ENCODE measurements at places on chromosomes 5 and 9. TPM values are rescaled to one million over a fixed set of nuclear protein-coding genes. Genes with fewer than 3 reads are reported as not detected.
A peak's percentile ranks its signal among the peaks of the same experiment; 100 is the strongest.

DNA sequence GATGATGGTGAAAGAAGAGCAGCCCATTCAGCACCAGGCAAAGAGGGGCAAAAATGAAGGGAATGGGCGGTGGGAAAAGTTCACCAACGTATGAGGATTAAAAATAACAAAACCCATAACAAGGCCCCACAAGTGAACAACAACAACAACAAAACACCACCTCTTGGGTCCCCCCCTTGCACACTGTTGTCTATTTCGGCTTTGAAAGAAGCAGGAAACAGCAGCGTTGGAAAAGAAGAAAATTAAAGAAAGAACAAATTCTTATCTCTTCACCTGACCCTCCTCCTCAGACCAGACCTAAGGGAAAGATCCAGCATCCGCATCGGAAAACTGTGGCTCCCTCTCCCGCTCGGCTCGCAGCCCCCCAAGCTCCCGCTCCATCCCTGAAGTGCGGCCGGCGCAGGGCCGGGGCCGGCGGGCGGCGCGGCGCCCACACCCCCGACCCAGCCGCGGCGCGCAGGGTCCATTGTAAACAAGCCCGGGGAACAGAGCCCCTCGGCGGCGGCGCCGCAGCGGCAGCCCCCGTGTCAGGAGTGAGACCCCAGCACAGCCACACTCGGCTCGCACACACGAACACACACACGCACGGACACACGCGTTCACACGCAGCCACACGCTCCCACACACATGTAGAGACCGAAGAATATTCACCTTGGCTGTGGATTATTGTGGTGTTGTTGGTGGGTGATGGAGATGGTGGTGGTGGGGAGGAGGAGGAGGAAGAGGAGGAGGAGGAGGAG is 535 bp downstream of the RFX3 start:
- DNase-seq, result peak; percentile 43

- no peak for DNase-seq
Measured at GRCh38 chr5:117942861-117943519, 1045.4 kb downstream of the DTWD2 start.

Gene PCDHB2
- total RNA-seq, result 0.28 TPM

Gene FGF1
- not detected for total RNA-seq

Gene IL7R
- total RNA-seq, result 2,390 TPM

Gene IL33
- total RNA-seq, result not detected

- no peak for DNase-seq
Measured at GRCh38 chr9:98228392-98229089, 26.9 kb downstream of the TBC1D2 start.

Gene CNTNAP3
- total RNA-seq, result not detected

- no peak for DNase-seq
Measured at GRCh38 chr5:179231309-179231708, 114.0 kb downstream of the ADAMTS2 start.

DNA sequence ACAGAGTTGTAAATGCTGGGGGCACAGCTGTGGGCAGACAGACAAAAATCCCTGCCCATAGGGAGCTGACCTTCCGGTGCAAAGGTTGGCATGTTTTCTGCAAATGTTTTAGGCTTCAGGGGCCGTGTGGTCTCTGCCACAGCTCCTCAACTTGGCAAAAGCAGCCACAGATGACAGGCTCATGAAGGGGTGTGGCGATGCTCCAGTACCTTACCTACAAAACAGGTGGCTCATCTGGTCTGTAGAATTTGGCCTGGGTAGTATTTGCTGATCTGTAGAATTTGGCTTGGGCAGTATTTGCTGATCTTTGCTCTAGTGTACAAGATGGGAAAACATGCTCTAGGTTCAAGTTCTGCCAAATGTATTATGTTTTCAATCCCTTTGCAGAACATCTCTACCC is 283.9 kb downstream of the GADD45G start:
- DNase-seq, result no peak

- DNase-seq, result no peak
Measured at GRCh38 chr5:14414007-14414406, 167.6 kb upstream of the OTULINL start.

Gene SFXN1
- total RNA-seq, result 99.2 TPM

- DNase-seq, result no peak
Measured at GRCh38 chr9:215631-216155, 1.0 kb downstream of the DOCK8 start.

- DNase-seq, result no peak
Measured at GRCh38 chr5:147821766-147822165, 9.7 kb downstream of the SPINK1 start.

DNA sequence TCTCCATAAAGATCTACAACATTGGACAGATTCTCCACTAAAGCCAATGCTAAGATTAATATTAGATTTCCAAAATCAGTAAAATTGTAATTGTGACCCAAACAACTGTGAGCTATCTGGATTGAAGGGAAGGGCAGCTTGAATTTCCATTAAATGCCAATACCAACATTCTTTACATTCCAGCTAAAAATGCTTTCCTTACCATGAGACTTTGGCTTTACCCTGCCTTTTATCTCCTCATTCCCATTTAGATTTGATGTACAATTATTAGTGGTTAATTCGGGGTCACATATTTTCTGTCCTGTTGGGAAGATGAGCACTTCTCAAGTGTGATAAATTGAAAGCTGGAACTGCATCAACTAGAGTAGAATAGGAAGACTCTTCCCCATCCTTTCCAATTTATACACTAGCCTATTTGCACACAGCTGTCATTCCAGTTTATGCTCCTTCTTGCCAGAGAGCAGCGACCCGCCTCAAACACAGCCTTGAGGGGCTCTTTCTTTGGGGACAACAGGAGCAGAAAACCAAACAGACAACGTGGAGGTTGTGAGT is 33.1 kb upstream of the MYOT start:
- DNase-seq, result no peak

GRCh38 chr9:130024597-130024994 is 18.4 kb downstream of the FNBP1 start:
- DNase-seq, result no peak

Gene ZNF879
- 16.3 TPM for total RNA-seq

Gene BARHL1
- not detected for total RNA-seq

DNA sequence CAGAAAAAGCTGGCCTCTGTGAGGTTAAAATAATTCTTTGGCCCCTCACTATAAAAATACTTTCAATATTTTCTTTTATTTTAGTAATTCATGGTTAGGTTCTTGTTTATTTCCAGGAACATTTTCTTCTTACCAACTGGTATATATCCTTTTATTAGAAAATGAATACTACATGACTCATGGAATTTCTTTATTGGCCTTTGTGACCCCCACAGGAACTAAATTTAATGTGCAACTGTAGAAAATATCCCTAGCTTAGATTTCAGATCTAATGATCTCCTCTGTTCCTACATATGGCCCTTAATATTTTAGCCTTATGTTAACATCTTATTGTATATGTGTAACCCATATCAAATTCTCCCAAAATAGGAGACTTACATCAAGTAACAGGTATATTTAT is 429.9 kb downstream of the NR2F1-AS1 start:
- no peak for DNase-seq

DNA sequence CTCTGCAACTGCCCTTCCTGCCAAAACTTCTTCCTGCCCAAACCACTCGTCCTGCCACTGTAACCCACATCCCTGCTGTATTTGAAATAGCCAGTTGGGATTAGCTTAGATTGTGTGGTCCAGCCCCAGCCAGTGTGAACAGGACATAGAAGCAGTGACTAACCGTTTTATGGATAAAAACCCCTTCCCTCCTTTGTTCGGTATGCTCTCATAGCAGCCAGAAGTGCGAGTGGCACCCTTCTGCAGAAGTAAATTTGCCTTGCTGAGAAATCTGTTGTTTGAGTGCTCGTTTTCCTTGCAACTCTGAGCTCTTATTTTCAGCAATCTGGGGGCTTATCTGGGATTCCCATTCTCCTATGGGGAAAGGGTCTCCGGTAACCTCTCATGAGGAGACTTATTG is 470.0 kb downstream of the PRDM9 start:
- no peak for DNase-seq

Gene AGXT2
- total RNA-seq, result not detected

GRCh38 chr5:142324136-142324870 is 518 bp downstream of the SPRY4 start:
- DNase-seq, result no peak

DNA sequence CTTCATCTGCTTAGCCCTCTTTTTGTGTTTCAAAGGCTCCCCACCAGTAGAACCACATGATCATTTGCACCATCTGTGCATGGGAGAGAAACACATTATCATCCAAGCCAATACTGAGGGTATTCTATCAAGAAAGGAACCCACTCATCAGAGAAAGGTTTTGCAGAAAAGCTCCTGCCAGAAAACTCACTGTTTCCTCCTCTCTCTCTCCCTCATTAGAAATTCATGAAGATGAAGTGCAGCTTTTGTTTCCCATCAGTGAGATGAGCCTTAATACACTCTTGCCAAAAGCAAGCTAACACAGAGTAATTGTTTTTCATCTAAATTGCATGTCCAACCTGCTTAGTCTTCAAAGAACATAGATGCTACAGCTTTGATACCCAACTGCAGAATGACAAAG is 142.4 kb upstream of the GRAMD2B start:
- DNase-seq, result no peak

Gene PITX1
- not detected for total RNA-seq

DNA sequence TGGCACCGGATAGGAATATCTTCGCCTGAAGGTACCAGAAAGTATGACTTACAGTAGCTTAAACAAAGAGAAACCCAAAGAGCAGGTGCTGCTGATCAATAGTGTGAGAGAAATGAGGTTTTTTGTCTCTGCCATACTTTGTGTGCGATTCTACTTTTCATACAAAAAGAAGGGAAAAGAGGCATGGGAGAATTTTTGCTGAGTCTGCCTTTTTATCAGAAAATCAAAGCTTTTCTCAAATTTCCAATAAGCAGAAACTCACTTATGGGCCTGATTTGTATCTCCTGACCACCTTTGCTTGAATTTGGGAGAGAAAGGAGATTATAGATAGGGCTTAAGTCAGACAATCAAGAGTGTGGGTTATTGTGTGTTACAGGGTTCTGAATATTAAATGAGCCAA is 65.5 kb upstream of the TAF11L2 start:
- DNase-seq, result no peak

DNA sequence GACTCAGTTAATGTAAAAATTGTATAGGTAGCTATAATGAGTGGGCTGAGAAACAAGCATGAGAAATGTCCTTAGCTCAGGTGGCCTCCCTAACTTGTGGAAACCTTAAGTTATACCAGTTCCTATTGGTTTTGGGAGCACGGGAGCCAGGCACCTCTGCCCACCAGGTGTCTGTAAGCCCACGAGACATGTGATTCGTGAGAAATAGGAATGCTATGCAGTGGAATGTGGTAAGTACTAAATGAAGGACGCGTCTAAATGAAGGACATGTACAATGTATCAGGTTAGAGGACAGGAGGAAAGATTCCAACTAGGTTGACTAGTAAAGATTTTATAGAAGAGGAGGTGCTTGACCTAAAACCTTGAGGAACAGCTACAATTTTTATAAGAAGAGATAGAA is 46.0 kb upstream of the F2RL2 start:
- DNase-seq, result no peak

Gene MARCOL
- not detected for total RNA-seq

Gene NMUR2
- total RNA-seq, result not detected

GRCh38 chr5:147534172-147534951 is 24.5 kb upstream of the DPYSL3 start:
- no peak for DNase-seq

DNA sequence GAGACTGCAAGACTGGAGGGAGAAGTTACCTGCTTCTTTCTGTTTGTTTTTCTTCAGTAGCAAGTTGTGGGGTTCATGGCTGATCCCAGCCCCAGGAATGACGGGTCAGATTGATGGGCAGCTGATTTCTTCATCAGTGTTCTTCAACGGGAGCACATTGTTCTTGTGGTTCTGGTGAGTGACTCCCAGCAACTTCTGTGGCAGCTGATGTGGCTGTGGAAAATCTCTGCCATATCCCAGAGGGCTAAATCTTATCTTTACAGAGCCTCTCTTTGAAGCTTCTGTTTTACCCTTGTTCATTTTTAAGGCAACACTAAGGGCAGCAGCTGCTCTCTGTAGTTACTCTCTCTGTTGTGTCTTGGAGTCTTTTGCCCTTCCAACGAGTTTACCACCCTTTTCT is 710.3 kb downstream of the PRELID2 start:
- DNase-seq, result no peak

Measured in CD4-positive, alpha-beta memory T cell (primary cell).